Activated CD4-positive, alpha-beta T cell treated with anti-CD3 and anti-CD28 coated beads for 4 hours (primary cell): ENCODE measurements at places on chromosomes 7 and 10.

GRCh38 chr7:93161181-93161762, 13.1 kb upstream of the SAMD9L start:
- DNase-seq: no peak

GRCh38 chr10:34854147-34854601, 39.1 kb upstream of the PARD3 start:
- DNase-seq: no peak

DNA sequence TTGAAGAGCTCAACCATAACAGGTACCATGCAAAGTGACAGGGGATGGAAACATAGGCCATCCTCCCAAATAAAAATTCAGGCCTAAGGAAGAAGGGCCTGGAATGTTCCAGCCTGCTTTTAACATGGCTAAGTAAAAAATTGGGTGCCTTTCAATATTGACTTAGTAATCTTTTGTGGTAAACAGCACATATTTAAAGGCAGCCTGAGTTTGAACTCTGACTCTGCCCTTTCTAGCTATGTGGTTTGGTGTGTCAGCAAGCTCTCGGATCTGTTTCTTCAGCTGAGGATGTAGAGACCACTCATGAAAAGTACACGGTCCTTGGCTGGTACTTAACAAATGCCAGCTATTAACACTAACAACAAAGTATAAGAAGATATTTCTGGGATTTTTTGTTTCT, 191.8 kb upstream of the CDCA7L start:
- DNase-seq: no peak

GRCh38 chr10:7480742-7481367, 70.0 kb upstream of the SFMBT2 start:
- DNase-seq: no peak

- DNase-seq: no peak
Observed at GRCh38 chr7:123846217-123846891, 1.4 kb downstream of the HYAL4 start.

GRCh38 chr7:122123746-122124145, 20.3 kb downstream of the AASS start:
- DNase-seq: no peak

DNA sequence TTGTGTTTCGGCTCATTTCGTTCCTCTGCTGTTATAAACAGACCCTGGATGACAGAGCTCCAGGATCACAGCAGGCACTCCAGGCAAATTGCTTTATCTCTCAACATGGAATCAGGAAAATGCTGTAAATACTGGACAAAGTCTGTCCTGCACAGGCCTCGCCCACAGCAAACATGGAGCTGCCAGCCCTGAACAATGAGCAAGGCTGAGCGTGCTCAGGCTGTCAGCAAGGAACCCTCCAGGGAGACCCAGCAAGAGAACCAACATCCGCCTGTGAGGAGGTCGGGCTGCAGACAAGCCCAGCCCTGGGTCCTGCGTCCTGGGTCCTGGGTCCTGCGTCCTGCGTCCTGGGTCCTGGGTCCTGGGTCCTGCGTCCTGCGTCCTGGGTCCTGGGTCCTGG, 180.8 kb downstream of the PTPRN2 start:
- DNase-seq: no peak

DNA sequence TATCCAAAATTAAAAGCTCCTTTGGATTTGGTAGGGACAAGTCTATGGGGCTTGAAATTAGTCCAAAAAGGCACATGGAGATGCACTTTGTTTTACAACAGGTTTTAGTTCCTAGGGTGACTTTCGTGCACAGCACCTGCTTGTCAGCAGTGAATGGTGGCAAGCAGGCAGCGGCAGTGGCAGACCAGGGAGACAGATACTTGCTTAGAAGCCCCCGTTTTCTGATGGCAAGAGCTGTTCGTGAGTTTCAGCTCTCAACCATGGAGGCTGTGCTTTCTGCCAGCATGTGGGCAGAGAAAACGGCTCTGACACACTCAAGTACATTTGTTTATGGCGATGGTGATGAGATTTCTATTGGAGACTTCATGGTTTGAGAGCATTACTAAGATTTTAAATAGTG, 61.7 kb upstream of the SHH start:
- DNase-seq: no peak

DNA sequence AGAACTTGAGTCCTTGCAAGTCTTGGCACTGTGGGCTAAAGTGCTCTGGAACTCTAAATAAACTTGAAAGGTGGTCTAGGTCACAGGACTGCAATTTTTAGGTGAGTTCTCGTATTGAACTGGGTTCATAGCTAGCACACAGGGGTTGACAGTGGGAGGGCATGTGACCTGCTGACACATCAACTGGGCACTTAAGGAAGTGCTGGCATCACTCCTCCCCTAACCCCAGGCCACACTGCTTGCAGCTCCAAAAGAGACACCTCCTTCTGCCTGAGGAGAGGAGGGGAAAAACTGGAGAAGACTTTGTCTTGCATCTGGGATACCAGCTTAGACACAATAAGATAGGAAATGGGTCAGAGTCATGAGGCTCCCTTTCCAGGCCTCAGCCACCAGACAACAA, 38.0 kb upstream of the AASS start:
- DNase-seq: no peak

DNA sequence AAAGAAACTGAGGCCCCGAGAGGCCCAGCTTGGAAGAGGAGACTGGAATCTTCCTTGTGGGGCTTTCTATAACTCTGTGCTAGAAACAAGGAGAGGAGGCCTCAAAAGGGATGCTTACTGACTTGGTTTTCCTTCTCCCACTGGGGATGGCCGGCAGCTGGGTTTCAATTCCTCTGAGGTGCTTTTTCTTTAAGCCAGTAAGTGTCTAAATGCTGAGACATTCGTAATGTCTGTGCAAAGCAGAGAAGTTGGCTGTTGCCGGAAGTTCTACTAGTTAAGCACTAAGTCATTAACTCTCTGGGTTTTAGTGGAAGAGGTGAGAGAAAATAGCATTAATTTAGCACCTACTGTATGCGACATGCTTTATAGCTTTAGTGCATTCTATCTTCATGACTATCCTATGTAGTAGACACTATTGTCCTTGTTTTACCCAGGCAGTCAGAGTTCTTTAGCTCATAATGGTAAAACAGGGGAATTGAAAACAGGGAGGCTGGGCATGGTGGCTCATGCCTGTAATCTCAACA, 135.2 kb downstream of the RGS10 start:
- no peak for DNase-seq

GRCh38 chr7:67470256-67470751, 473.7 kb downstream of the TYW1 start:
- no peak for DNase-seq

- no peak for DNase-seq
Observed at GRCh38 chr10:71127773-71128172, 84.6 kb upstream of the UNC5B start.

- no peak for DNase-seq
Observed at GRCh38 chr10:43734716-43735115, 86.0 kb upstream of the ZNF32 start.

DNA sequence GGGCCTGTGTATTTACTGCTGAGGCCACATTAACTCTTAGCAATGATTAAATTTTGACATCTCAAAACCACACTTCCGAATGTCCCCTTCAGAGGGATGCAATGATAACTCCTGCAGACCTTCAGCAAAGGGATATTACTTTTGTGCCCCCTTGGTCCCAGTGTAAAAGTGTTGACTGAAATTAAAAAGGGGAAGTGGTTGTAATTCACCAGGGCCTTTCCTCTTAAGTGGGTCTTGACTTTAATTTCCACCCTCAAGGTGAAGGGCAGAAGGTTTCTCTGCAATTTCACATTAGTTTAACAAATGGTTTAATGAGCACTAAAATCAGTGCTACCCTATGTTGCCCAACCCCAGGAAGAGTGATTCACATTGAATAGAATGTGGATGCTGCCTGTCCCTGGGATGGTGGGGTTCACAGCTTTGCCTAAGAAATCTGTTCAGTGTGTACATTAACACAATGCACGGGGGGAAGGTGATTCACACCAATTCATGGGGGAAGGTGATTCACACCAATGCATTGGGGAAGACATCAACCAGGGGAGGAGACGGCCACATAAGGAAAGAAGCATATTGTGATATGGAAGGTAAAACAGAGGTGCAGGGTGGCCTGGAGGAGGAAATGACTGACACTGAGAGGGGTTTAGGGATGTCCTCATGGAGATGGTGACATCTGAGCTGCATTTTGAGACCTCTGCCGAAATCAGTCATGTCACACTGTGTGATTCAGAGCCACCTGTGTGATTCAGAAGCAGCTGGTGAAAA, 19.4 kb upstream of the TNS3 start:
- DNase-seq: no peak

DNA sequence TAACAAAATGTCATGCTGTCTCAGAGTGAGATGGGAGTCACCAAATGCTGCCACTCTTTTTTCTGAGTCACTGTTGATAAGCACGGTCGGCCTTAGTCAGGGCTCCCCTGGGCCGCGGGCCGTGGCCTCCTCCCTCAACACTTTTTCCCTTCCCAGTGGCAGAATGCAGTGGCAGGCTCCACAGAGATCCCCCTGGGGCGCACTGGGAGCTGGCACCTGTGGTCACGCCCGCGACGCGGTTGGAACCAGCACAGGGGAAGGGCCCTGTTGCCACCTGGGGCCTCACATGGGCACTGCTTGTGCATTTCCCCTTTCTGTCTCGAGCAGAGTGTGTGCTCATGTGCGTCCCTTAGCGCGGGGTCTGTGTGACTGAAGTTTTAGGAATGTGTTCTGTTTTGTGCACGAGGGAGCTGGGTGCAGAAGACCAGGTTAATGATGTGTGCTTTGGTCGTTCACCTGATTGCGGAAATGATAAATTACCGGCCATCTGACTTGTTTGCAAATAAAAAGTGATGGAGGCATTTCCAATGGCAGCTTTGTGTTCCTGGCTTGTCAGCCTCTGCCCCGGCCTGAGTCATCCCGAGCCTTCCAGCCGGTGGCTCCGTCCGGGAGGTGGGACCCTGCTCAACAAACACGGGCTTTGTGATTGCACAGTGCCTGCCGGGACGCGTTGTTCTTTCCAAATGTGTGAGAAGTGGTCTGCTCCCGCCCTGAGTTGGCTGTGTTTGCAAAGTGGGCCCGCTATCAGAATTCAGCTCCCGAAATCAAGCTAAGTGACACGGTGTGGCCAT, 100.7 kb downstream of the NKX6-2 start:
- no peak for DNase-seq

DNA sequence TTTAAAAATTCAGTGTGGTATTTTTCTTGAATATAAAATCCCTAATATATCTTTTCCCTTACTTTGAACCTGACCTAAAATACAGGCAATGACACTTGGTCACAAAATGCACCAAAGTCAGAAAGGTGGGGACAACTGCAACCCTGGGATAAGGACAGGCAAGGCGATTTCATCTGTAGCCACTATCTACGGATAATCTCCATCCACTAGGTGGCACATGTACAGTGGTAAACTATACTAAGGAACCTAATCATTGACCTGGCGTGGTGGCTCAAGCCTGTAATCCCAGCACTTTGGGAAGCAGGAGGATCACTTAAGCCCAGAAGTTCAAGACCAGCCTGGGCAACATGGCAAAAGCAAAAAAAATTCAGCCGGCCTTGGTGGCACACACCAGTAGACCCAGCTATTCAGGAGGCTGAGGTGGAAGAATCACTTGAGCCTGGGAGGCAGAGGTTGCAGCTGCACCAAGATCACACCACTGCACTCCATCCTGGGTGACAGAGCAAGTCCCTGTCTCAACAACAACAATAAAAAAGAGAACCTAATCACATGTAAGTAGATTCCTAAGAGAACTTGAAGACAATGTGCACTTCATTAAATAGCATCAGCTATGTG, 98.9 kb downstream of the KMT2C start:
- peak; percentile 10 for DNase-seq

DNA sequence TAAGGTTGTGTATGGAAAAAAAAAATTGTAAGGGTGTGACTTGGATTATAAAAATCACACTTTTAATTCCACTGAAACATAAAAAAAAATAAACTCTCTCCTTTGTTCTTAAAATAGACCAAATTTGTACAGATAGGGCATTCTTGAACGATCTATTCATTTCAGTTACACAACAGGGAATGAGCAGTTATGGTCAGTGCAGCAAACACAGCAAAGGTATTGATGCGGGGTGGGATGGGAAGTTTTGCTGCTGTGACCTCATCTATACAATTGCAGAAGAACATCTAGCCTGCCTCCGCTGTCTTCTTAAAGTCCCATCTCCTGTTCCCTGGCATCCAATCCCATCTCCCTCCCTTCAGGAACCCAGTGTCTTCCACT, 580.2 kb downstream of the SUGCT start:
- DNase-seq: no peak

DNA sequence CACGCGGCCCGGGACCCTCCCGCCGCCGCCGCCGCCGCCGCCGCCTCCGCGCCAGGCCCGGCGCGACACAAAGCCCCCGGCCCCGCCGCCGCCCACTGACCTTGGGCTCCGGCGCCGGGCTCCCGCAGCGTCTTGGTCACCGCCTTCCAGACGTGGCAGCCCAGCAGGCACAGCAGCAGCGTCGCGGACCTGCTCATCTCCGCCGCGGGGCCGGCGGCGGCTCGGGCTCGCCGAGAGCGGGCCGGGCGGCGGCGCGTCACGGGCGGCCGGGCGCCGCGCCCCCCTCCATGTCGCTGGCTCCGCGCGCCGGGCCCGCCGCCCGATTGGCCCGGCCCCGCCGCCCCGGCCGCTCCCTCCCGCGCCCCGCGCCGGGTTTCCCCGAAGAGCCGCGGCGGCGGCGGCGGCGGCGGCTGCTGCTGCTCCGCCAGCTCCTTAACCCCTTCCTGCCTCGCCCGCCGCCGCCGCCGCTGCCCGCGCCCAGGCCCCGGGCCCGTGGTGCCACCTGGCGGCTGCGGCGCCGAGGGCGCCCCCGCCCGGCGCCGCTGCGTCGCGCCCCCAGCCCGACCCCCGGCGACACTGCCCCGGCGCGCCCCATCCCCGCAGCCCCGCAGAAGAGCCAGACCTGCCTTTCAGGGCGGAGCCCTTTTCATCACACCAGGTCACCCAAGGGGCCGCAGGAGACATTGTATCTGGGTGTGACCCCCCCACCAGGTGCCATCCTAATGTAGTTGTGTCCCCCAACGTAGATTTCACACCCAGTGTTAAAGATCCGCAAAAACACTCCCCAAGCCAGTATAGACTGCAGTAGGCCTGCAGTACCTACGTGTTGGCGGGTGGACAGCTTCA, at the start of gene FAM171A1:
FAM171A1 (minus strand) TSS at position 434 of the 846 bp plus-strand sequence; CDS start at position 197, 237 bp downstream.
- DNase-seq: peak; percentile 53

- no peak for DNase-seq
Observed at GRCh38 chr7:12211711-12212485, 804 bp downstream of the TMEM106B start.

GRCh38 chr7:1245524-1246050, 12.9 kb downstream of the UNCX start:
- DNase-seq: no peak

DNA sequence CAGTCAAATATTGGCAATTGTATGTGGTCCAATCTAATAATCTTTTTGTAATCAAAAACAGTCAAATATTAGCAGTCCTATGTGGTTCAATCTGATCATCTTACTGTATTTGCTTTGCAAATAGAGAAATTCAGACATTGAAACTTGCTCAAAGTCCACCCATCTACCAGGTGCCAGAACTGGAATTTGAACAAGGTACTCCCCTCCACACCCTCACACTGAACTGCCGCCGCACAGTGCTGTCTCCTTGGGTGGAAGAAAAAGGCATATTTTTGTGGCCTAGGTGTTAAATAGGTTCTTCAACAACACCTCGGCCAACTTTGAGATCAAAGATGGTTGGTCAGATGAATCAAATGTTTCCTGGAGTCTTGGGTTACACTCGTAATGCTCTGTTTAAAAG, 544.2 kb upstream of the GALNT17 start:
- no peak for DNase-seq

- DNase-seq: no peak
Observed at GRCh38 chr7:17530741-17531421, 232.4 kb downstream of the AHR start.

- no peak for DNase-seq
Observed at GRCh38 chr7:103113164-103113563, 35.7 kb downstream of the NAPEPLD start.

- peak; percentile 78 for DNase-seq
Observed at GRCh38 chr7:107169120-107170050, 582 bp downstream of the HBP1 start.
